ENCODE measurements at places on chromosomes 1 and 21. TPM values are rescaled to one million over a fixed set of nuclear protein-coding genes. Genes with fewer than 3 reads are reported as not detected.

HSPB7 gene
- total RNA-seq, result 4.9 TPM

NFASC gene
- total RNA-seq, result 12.2 TPM

IRF6 gene
- total RNA-seq, result 18.2 TPM

OR2G6 gene
- total RNA-seq, result not detected

GNAT2 gene
- not detected for total RNA-seq

WNT3A gene
- 6.0 TPM for total RNA-seq

GRCh38 chr1:228314315-228314657 lies 92.3 kb downstream of the TRIM11 start:
- no peak overlapping the region for H3K27ac ChIP-seq
- no peak for DNase-seq
- peaks cover 12% of the 10 kb centered on the region for H3K36me3 ChIP-seq
- no peak overlapping the region for H3K4me3 ChIP-seq

GRCh38 chr1:96723377-96723776 lies 1.8 kb downstream of the PTBP2 start:
- H3K27ac ChIP-seq, result no peak overlapping the region
- DNase-seq, result no peak
- H3K27me3 ChIP-seq, result no peaks in the 10 kb centered on the region
- peak overlapping the region; percentile 95 for H3K4me3 ChIP-seq

GRCh38 chr1:143699731-143700130 lies 272.1 kb downstream of the FAM72C start:
- no peak for DNase-seq
- H3K4me1 ChIP-seq, result no peaks in the 10 kb centered on the region
- no peak overlapping the region for H3K27ac ChIP-seq
- H3K36me3 ChIP-seq, result no peaks in the 10 kb centered on the region

- no peaks in the 10 kb centered on the region for H3K27me3 ChIP-seq
- no peak for DNase-seq
- peaks cover 29% of the 10 kb centered on the region for H3K4me1 ChIP-seq
- H3K4me3 ChIP-seq, result peak overlapping the region; percentile 100
- H3K27ac ChIP-seq, result peak overlapping the region; percentile 92
- peaks cover 18% of the 10 kb centered on the region for H3K36me3 ChIP-seq
Measured at GRCh38 chr1:34858901-34859445, 576 bp downstream of the SMIM12 start.

DNA sequence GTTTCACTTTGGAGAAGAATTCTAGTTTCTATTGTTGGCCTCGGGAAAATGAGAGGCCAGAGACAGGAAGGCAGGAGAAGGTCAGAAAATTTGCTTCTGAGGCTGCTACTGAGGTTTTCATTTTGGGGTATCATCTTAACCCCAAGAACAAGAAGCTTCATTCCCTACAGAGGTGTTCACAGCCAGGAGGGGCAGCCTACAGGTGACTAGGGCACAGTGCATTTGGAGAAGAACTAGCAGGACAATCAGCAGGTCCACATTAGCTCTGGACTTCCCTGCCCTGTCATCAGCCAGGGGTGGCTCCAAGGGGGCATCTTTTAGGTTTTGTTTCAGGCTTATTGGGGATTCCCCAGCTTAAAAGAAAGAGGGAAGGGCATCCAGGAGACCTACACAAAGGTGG lies 12.1 kb upstream of the ZNF496 start:
- H3K27ac ChIP-seq, result no peak overlapping the region
- H3K36me3 ChIP-seq, result no peaks in the 10 kb centered on the region
- H3K27me3 ChIP-seq, result no peaks in the 10 kb centered on the region

DNA sequence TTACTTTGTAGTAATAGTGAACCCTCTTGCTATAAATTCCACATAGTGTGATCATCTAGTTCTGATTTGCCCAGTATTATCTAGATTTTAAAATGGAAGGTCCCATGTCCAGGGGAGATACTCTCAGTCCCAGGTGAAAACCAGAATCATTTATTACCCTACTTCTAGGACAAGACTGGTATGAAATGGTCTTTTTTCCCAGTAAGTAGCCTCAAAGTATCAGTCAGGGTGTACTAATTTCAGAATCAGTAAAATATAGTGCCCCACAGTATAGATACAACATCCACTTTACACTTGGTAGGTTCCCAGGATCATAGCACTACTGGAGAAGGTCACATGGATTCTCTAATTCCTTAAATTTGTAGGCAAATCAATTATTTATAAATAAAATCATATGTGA lies 318.3 kb downstream of the GRIK1 start:
- H3K4me1 ChIP-seq, result no peaks in the 10 kb centered on the region
- H3K4me3 ChIP-seq, result no peak overlapping the region
- H3K27ac ChIP-seq, result no peak overlapping the region
- no peaks in the 10 kb centered on the region for H3K27me3 ChIP-seq
- DNase-seq, result no peak

DNA sequence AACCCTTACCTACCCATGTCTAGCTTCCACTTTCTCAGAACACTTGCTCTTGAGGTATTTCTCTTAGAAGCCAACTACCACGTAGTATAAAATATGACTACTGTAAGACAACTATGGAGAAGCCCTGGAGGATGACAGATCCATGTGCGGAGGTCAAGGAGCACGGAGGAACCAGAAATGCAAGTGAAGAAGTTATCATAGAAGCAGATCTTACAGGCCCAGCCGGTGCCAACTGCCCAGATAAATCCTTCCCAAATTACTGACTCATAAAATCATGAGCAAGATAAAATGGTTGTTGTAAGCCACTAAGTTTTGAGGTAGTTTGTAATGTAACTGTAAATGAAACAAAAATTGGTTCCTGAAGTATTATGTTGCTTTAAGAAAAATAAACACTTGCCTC lies 12.6 kb downstream of the GTF2B start:
- peaks cover 81% of the 10 kb centered on the region for H3K4me1 ChIP-seq
- no peak for DNase-seq
- no peak overlapping the region for H3K27ac ChIP-seq
- H3K36me3 ChIP-seq, result peaks cover 41% of the 10 kb centered on the region

DNA sequence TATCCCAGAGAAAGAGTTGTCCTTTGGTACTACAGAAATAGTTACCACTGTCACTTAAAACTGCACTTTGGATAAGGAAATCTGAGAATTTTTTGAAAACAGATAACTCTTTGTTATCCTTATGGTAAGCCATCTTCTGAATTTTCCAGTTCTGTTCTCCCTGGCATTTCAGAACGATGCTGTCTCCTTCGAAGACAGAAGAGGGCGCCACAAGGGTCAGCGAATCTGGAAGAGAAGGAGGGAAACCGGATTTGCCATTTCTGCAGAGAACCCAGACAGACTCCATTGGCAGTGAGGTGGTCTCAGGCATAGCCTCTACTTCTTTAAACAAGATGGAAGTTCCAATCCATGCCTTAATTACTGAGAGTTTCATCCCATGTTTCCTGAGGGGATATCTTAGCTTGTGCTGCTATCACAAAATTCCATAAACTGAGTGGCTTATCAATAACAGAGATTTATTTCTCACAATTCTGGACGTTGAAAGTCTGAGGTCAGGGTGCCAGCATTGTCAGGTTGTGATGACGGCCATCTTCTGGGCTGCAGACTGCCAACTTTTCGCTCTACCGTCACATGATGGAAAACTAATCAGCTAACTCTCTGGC lies 6.4 kb downstream of the FCRL2 start:
- no peak for DNase-seq
- H3K27ac ChIP-seq, result no peak overlapping the region
- H3K27me3 ChIP-seq, result peaks cover 4% of the 10 kb centered on the region

DNA sequence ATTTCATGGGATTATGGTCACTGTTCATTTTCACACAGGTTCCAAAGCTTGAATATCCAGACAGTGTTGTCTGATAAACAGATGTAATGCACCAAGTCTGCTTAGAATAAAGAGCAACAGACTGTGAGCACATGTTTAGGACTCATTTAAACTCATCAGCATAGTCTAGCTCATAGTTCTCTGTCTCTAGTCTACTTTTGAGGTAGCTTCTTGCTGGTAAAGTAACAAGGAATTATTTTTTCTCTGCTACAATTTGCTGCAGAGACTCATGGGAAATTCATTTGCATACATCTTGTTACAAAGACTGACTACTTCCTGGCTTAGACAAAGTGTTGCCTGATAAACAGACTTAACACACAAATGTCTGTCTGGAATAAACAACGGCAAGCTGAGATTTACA lies 187.2 kb downstream of the NFIA start:
- no peak overlapping the region for H3K4me3 ChIP-seq
- no peaks in the 10 kb centered on the region for H3K4me1 ChIP-seq
- no peaks in the 10 kb centered on the region for H3K27me3 ChIP-seq
- no peaks in the 10 kb centered on the region for H3K36me3 ChIP-seq
- H3K27ac ChIP-seq, result no peak overlapping the region

- peaks cover 40% of the 10 kb centered on the region for H3K4me1 ChIP-seq
- peaks cover 19% of the 10 kb centered on the region for H3K27me3 ChIP-seq
- no peak overlapping the region for H3K27ac ChIP-seq
- DNase-seq, result no peak
Measured at GRCh38 chr1:201403359-201403758, 4.2 kb upstream of the LAD1 start.

GRCh38 chr1:70674941-70675685 lies 264.0 kb downstream of the CTH start:
- H3K4me1 ChIP-seq, result no peaks in the 10 kb centered on the region
- H3K27me3 ChIP-seq, result no peaks in the 10 kb centered on the region
- H3K27ac ChIP-seq, result no peak overlapping the region
- no peaks in the 10 kb centered on the region for H3K36me3 ChIP-seq

GRCh38 chr1:172903581-172904220 lies 147.0 kb downstream of the TNFSF18 start:
- H3K27me3 ChIP-seq, result no peaks in the 10 kb centered on the region
- no peaks in the 10 kb centered on the region for H3K36me3 ChIP-seq
- H3K4me1 ChIP-seq, result no peaks in the 10 kb centered on the region
- no peak overlapping the region for H3K4me3 ChIP-seq

DNA sequence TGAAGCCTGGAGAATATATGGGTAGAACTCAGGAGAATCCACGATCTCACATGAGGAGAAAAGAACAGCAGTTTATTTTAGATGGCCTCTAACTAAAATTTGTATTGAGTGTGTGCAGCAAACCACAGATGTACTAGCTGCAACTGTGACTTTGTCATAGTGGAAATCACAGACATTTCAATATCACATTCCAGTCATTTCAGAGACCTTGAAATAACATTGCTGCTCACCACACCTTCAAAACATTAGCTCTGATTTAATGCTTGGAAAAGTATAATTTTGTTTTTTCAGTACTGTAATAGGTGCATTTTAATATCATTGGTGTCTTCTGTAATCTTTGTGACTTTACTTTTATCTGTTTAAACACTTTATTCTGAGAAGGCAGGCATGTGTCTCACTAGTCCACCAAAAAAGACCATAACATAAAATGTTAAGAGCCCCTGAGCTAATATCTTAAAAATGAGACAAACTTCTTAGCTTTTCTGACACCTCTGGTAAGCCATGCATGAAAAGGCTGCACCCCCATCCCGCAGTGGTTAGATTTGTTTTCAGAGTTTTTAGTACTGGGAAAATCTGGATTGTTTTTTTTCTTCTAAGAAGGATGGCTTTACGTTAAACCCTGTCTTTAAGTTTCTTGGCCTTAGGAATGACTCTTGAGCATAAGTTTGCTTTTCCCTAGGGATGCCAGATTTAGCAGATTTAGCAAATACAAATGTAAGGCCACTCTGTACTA lies 30.1 kb downstream of the KCNJ15 start:
- no peaks in the 10 kb centered on the region for H3K27me3 ChIP-seq
- H3K36me3 ChIP-seq, result no peaks in the 10 kb centered on the region
- DNase-seq, result no peak
- H3K4me1 ChIP-seq, result peaks cover 43% of the 10 kb centered on the region
- no peak overlapping the region for H3K4me3 ChIP-seq

- no peak overlapping the region for H3K27ac ChIP-seq
- DNase-seq, result no peak
- H3K27me3 ChIP-seq, result peaks cover 8% of the 10 kb centered on the region
- peaks cover 3% of the 10 kb centered on the region for H3K4me1 ChIP-seq
Measured at GRCh38 chr21:17506951-17507350, 5.9 kb upstream of the CXADR start.

DNA sequence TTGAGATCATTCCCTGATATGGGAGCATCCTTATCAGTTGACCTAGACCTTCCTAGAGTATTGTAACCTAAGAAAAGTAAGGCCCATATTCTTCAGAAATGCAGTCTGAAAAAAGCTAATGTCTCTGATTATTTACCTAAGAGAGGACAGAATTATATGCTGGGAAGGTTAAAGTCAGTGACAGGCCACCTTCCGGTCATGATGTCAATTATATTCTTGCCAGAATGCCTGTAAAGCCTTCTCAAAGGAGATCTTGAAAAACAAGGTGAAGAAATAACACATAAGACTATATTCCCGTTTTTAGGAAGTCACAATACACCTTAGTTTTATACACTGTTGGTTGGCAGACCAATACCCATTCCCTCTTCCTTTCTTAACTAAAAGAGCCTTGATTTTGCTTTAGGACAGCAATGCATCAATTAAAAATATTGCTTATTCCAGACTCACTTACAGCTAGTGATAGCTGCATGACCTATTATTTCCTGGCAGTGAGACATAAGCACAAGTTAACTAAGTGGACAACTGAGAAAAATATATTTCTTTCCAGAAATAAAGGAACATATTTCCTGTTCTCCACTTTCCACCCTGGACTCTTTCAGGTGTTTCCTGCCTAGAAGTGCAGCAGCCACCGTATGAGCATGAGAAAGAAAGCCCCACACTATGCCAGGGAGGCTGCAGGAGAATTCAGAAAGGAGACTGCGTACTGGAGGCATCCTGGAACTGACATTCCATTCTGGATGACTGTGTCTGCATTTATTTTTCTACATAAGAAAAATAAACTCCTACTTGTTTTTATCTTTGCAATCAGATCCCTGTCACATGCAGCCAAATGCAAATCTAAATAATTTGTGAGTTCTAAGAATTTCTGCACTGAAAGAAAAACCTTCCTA lies 332.9 kb upstream of the PTBP2 start:
- H3K27me3 ChIP-seq, result no peaks in the 10 kb centered on the region
- H3K36me3 ChIP-seq, result no peaks in the 10 kb centered on the region
- H3K4me1 ChIP-seq, result no peaks in the 10 kb centered on the region
- no peak for DNase-seq

DNA sequence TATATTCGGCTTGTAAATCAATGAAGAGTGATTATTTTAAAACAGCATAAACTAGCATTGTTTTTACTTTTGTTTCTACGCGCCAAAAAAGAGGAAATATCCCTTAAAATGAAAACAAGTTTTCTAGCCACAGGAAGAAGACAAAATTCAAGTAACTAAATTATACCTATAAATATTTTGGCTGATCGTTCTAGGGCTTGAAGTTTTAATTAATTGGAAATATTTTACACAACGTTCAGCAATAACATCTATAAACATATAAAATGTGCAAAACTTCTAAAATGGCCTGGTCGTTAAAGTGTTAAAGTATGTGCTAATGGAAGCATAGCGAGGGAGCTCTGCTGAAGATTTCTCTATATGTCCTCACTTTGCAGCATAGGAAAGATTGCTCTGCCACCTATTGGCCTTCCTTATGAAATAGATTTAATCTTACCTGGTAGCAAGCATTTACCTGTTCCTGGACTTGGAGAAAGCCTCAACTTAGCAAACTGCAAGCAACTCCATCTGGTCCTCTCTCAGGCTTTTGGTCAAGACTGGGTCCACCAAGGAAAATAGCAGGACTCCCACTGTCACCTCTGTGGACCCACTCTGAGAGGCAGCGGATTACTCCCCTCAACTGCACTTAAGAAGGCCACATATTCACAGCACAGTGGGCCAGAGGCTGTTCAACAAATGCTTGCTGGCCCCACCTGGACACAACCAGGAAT lies 351.3 kb upstream of the RUNX1 start:
- no peaks in the 10 kb centered on the region for H3K4me1 ChIP-seq
- H3K27me3 ChIP-seq, result no peaks in the 10 kb centered on the region
- no peak overlapping the region for H3K27ac ChIP-seq

All from lower lobe of right lung (tissue), 2 donors.